Activated T-helper 17 cell treated with anti-CD3 and anti-CD28 coated beads, Interleukin-2, amount 50 U/mL, for 72 hours (primary cell): ENCODE measurements at places on chromosomes 7 and 10. TPM values are rescaled to one million over a fixed set of nuclear protein-coding genes. Genes with fewer than 3 reads are reported as not detected.

TAS2R5 gene
- 2.4 TPM for total RNA-seq

DNA sequence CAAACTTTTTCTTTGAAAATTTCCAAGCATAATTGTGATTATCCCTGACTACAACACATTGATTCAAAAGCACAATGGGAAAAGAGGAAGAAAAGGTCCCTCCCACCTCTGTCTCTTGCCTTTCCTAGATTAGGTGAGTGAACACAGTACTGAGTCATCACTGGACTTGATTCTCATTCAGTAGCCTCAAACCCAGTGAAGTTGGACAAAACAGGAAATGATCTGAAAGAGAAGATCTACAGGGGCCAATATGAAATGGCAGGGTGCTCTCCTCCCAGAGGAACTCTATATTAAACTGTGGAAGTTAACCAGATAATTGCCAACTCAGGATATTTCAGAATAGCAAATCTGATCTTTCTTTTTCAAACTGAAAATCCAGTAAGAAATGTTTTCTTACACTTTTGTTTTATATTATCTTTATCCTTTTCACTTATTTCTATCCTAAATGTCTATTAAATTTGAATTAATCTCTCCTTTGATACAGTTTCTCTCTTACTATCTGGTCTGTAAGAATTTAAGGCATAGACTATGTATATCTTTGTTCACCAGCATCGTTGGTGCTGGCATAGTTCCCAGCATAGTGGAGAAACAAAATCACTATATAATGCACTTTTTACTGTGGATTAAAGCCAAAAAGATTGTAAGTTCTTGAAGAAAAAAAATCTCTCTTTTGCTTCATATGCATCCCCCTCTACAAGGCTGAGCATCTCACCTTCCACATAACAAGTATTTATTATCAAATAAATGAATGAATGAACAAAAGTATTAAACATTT, 41.4 kb upstream of the IKZF1 start:
- peak; percentile 50 for ATAC-seq

DNA sequence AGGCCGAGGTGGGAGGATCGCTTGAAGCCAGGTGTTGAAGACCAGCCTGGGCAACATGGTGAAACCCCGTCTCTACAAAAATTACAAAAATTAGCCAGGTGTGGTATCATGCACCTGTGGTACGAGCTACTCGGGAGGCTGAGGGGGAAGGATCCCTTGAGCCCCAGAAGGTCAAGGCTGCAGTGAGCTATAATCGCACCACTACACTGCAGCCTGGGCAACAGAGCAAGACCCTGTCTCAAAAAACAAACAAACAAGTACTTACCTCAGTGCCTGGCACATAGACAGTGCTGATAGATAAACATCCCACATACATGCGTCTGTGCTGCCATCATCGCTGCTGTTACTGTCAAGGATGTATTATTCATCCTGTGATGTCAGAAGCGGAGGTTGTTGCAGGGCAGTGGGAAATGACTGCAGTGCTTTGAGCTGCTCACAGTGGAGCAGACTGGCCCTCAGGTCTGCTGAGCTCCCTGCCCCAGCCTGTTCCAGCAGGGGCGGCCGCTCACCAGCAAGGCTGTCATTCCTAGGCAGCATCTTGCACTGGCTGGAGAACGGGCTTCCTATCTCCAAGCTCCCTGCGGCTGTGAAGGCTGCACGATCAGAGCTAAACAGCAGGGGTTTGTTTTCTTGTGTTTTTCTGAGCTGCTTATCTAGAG, 18.6 kb downstream of the FOXK1 start:
- peak; percentile 80 for ATAC-seq

DNA sequence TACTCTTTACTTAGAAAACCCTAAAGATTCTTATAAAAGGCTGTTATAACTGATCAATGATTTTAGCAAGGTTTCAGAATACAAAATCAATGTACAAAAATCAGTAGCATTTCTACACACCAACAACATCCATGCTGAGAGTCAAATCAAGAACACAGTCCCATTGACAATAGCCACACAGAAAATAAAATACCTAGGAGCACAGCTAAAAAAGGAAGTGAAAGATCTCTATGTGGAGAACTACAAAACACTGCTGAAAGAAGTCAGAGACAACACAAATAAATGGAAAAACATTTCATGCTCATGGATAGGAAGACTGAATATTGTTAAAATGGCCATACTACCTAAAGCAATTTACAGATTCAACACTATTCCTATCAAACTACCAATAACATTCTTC, 427.0 kb downstream of the KCNMA1 start:
- ATAC-seq, result no peak

GRCh38 chr10:37436357-37436756, 311.0 kb downstream of the ANKRD30A start:
- no peak for ATAC-seq
